Fibroblast of pulmonary artery (primary cell): ENCODE measurements at places on chromosomes 16 and 17.
A peak's percentile ranks its signal among the peaks of the same experiment; 100 is the strongest.

DNA sequence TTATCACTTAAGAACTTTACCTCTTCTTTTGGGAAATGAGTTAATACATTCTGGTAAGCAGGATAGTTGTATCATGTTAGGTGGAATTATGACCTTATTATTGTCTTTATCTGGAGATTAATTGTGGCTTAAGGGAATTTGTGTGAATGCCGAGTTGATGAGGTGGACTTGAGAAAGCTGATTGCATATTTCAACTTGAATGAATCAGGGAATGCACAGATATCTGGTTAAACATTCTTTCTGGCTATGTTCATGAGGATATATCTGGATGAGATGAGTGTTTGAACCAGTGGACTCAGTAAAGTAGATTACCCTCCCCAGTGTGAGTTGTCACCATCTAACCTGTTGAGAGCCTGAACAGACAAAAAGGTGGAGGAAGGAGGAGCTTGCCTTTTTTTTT, 326.1 kb upstream of the GOT2 start:
- DNase-seq: peak; percentile 59

DNA sequence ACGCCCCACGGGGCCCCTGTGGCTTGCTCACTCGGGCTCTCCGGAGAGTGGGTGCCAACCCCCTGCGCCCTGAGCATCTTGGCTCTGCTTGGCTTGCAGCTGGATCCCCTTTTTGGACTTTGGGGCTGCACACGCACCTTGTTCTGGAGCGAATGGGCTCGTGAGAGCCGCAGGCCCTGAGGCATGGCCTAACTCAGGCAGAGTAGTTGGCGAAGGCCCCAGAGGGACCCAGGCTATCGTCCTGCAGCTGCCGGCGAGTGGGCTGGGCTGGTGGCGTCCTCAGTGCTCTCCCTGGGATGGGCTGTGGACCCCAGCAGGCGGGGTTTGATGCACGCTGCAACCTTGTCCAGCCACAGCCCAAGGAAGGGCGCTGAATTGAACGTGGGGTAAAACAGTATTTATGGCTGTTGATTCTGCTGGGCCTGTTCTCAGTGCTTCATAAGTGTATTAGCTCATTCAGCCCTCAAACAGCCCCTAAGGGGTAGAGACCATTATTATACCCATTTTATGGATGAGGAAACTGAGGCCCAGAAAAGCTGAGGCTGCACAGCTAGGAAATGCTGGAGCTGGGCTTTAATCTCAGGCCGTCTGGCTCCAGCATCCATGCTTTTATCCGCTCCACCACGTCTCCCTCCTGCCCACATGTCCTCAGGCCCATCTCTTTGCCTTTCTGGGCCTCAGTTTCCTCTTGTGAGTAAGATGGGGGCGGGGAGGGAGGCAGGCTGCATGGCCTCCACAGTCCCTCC, 171.2 kb upstream of the CIBAR2 start:
- no peak for DNase-seq

DNA sequence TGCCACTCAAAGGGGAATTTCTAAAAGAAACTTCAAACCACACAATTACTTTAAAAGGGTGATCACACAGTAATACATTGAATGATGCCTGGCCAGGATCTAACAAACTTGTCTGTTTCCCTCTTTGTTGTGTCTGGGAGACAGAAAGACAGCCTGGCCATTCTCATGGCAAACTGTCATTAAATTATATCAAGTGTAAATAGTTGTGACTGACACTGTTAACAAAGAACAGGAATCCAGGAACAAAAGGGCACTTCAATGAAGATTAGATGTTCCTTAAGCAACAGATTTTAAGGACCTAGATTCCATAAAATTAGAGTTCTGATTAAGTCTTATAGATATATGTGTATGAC, 383.6 kb downstream of the KCNJ2 start:
- DNase-seq: no peak

DNA sequence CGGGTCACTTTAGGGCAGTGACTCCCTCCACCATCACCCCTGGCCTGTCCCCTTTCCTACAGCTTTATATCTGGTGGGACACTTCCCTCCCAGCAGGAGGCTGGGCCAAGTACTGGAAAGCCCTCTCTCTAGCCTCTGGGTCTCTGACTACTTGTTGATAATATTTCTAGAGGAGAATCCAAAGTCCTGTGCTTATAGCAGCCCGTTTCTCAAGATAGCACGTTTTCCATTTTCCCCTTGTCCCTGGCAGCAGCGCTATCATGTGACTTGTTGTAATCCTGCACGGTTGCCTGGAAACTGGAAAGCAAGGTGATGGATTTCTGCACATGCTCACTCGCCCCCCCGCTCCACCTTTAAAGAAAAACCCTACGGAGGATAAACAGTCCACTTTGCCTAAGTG, 3.3 kb upstream of the AXIN2 start:
- DNase-seq: peak; percentile 67

DNA sequence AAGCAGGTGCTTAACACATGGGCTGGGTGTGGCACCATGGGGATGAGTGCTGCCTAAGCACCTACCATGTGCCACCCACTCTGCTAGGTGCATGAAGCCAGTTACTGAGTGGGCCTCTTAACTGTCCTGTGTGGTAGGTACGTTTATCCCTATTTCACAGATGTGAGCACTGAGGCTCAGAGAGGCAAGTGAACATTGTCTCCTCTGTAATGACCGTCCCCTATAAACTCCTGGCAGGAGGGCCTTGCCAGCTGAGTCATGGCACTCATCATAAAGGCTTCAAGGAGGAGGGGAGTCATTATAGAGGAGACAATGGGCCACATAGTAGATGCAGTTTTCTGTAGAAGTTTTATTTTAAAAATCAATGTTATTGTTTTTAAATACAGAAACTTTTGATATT, 79.1 kb downstream of the RAB11FIP4 start:
- no peak for DNase-seq

- no peak for DNase-seq
Measured at GRCh38 chr16:89190150-89190958, 10.0 kb downstream of the SLC22A31 start.

- peak; percentile 38 for DNase-seq
Measured at GRCh38 chr16:8887952-8888560, 5.9 kb downstream of the LITAFD start.

DNA sequence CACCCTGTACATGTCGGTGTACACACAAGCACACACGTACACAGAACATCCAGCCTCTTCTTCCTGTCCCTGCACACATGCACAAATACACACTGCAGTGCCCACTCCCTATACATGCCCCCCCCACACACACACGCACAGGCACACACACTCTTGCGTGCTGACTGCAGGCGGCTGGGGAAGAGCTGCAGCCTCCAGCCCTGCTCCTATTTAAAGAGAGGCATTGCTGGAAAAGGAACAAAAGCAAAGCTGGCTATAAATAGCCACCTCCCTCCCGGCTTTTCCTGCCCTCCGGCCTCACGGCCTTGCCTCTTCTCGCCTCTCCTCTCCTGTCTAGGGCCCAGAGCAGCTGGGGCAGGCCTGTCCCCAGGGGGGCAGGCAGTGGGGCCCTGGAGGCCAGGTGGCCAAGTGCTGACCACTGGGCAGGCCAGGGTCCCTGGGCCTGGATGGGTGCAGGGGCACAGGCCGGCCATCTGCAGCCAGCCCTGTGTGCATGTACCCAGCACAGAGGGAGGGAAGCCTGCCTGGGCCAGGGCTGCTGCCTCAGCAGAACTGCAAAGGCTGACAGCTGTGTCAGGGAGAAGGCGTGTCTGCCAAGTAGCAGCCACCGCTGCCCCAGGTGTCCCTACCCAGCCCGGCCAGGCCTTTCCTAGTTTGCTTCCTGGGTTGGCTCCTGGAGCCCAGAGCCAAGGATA, 25.4 kb downstream of the RTN4RL1 start:
- peak; percentile 22 for DNase-seq

GRCh38 chr17:39704821-39705551, 5.1 kb downstream of the ERBB2 start:
- DNase-seq: peak; percentile 24

GRCh38 chr16:59737274-59737673, 1003.2 kb upstream of the GOT2 start:
- no peak for DNase-seq

GRCh38 chr16:22188595-22189442, 17.3 kb upstream of the EEF2K start:
- DNase-seq: peak; percentile 96

- peak; percentile 70 for DNase-seq
Measured at GRCh38 chr17:8162233-8162996, at the start of gene VAMP2. TSS of gene VAMP2 (minus strand) at chr17:8162948. CDS start at chr17:8162879, 69 bp downstream.

DNA sequence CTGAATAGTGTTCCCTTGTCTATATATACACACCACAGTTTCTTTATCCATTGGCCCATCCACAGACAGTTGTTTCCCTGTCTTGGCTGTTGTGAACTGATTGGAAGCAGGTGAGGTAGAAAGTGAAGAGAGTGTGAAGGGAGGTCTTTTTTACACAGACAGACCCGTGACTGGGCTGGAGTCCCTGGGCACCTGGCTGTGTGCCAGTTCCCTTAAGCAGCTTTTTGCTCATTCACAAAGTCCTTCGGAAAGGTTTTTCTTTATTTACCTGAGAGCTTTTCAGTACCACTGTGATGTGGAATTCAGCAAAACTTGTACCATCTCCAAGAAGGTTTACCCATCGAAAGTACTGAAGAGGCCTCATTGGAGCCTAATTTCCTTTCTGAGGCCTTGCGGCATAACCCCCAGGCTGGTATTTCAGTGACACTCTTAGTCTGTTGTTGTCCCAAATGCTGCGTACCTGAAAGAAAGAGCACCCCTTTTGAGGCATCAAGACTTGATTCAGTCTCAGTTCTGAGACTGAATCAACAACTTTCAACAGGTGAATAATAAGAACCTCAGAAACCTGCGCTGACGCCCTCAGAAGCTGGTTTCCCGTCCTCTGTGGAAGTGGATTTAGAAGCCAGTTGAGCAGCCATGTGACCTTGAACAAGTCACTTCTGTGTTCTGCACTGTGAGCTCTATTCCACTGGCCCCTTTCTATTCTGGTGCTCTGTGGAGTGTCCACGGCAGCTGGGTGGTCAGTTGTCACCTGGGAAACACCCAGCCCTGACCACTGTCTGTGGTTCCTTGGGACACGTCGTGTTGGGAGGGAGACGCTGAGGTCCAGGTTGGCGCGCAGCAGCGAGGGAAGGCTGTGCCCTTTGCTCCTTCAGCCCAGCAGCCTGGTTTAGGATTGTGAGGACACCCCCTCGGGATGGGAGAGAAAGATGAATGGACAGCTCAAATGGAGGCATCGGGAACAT, 53.9 kb upstream of the CRISPLD2 start:
- DNase-seq: no peak

DNA sequence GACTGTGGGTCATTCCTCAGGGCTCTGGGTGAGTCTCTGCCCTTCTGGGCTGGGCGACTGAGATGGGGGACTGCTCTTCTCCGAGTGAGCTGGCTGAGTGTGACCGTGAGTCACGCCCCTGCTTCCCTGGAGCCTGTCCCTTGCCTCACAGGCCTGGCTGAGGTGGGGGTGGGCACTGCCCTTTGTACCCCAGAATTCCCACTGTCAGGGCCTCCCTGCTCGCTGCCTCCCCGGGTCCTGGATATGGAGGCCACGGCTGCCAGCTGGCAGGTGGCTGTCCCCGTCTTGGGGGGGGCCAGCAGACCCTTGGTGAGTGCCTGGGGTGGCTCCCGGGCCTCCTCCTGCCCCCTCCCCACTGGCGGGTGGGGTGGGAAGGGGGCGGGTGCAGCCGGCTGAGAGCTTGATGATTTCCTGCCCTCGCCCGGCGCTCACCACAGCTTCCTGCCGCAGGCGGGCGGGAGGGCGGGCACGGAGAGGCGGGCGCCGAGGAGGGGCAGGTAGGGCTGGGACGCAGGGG, at the start of gene LAT:
Gene LAT (plus strand): TSS at position 434 of the 517 bp plus-strand sequence. CDS start 366 bp downstream, outside the sequence.
- no peak for DNase-seq

- no peak for DNase-seq
Measured at GRCh38 chr17:3007651-3008121, 55.7 kb downstream of the OR1D5 start.

DNA sequence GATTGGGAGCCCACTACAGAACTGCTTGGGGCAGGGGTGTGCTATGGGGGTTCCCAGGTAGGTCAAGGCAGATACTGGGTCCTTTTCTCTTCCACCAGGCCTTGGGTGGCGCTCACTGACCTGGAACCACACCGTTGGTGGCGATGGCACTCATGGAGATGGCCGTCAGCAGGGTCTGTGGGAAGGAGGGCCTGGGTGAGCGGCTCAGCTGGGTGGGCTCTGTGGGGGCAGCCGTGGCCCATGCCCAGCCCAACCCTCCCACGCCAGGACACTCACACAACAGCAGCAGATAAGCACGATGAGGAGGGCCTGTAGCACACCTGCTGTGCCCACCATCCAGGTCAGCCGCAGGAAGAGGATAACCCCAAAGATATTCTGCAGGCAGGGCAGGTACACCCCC, 10.8 kb downstream of the SLC12A4 start:
- DNase-seq: no peak

DNA sequence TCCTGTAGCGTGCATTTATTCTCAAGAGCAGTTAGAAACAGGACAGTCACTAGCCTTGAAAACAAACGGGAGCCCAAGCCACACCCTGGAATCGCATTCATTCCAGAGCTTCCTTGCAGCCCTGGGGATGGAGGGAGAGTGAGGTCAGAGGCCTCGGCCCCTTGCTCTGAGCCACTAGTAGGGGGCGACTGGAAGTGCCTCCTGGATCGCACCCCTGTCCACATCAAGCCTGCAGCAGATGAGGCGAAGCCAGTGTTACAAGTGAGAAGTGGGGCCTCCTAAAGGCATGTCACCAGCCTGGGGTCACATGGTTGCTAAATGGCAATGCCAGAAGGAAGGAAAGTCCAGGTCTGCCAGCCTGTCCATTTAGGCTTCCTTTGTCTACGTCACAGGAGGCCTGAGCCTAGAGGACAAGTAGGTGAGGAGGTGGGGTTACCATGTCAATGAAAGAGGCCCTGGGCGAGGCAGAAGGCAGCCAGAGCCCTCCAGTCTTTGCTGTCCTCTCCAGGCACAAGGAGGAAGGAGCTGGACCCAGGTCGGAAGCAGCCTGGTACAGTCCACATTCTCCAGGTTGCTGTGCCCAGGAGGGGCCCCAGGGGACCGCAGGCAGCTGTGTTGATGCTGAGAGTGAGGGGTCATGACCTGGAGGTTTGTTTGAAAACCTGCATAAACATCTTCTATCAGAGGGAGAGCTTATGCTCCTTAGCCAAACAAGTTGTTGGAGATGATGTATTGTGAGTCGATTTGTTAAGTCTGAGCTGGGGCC, 3.0 kb upstream of the RCVRN start:
- DNase-seq: no peak

- no peak for DNase-seq
Measured at GRCh38 chr16:67781565-67781921, 24.8 kb downstream of the RANBP10 start.
